Stimulated activated CD4-positive, alpha-beta T cell treated with anti-CD3 and anti-CD28 coated beads, Interleukin-15, amount 100 ng/mL, for 48 hours (primary cell): ENCODE measurements at places on chromosomes 7 and 10.

GRCh38 chr7:151648429-151648828 lies 128.7 kb upstream of the RHEB start:
- DNase-seq = no peak

DNA sequence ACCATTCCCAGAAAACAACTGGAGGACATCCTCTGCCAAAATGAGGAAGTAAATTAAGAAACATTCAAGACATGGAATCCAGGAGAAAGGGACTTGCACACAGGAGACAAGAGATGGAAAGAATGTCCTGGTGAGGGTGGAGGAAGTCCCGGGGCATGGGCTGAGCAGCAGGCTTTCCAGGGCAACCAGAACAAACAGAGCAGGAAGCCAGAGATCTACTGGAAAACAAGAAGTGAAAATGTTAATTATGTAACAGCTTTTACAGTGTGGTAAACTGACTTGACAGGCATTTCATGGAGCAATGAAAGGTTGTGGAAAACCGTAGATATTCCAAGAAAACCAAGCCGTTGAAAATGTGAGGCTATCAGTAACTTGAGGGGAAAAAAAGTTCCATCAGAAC lies 55.2 kb upstream of the ZNF746 start:
- DNase-seq = no peak

DNA sequence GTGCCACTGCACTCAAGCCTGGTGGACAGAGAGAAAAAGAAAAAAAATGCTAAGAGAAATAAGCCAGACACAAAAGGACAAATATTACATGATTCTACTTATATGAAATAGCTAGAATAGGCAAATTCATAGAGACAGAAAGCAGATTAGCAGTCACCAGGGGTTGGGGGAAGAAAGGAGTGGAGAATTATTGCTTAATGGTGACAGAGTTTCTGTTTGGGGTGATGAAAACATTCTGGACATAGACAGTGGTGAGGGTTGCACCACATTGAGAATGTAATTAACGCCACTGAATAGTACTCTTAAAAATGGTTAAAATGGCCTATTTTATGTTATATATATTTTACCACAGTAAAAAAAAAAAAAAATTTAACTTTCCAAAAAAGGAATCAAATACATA lies 6.4 kb upstream of the NT5C2 start:
- no peak for DNase-seq

DNA sequence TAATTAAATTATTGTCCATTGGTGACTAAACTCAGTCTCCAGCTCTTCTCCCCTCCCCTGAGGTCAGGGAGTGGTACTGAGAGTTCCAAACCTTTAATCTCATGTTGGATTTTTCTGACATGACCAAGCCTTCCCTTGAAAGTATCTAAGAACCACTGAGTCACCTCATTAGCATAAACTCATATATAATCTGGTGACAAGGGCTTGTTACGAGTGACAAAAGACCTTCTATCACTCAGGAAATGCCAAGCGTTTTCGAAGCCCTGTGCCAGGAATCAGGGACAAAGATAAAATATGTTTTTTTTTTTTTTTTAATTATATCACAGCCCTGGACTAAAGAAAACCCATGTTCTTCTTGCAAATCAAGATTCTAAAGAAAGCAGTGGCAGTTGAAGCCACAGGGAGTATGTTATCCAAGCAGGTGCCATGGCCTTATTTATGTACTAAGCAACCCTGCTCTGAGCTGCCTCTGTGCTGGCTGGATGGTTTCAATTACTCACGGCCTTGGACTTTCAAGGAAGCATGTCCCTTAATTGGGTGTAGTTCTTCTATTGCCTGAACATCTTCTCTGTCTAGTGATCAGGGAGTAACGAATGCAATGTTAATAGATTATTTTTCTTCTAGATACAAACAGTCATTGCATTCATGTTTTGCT lies 169.0 kb upstream of the PRKCQ start:
- no peak for DNase-seq

DNA sequence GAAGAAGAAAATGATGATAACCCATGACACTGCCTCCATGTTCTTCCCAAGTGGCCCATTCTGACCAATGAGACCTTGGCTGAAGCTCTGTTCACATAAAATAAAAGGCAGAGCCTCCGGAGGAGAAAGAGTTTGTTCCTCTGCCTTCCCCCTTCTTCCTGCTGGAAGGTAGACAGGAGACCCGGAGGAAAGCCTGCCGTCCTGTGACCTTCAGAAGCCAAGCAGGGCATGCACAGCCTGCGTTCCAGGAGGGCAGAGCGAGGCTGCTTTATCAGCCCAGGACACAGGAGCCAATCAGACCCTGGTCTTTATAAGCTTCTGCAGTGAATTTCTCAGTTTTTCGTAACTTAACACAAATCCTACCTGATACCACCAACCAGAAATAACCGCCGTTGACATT lies 8.6 kb upstream of the GRID1 start:
- no peak for DNase-seq

DNA sequence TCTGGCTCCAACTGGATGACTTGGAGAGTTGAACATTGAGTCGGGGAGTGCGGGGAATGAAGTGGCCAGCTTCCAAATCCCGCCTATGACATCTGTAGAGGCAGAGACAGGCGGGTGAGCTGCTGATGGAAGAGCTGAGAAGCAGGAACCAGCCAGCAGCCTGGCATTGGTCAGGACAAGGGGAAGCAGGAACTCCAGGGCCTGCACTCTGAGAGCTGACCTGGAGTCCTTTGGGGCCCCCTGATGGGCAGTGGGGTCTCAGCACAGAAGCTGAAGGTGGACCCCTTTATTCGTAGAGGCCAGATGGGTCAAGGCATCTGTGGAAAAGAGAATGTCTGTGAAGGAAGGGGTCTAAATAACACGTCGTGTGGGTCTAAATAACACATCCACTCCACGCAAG lies 57.0 kb downstream of the SEC61G start:
- DNase-seq = no peak

DNA sequence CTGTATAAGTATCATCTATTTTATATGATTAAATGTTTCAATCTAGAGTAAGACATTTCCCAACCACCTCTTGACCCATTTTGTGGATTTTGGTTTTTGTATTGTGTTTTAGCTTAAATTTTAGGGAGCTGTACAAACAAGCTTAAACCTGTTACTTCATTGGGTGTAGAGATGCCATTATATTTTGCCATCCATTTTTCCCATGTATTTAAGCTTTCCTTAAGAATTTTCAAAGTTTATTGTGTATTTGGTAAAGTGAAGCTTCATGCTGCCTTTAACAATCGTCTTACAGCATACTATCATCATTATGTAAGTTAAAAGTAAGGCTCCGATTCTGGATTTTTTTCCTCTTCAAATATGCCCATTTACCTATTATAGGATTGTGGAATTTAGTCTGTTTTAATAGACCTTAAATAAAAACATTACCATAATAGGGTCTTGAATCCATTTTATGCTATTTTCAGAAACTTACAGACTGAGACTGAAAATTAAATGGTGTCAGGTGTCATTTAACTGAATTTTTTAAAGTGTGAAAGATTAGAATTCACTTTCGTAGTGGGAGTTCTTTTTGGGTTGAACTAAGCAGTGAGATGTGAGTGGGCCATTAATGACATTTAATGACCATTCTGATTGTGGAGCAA lies 2.2 kb downstream of the KMT2E start:
- DNase-seq = no peak

GRCh38 chr10:97016728-97017473 lies 168.9 kb downstream of the SLIT1 start:
- peak; percentile 8 for DNase-seq

GRCh38 chr7:155183655-155184054 lies 113.5 kb downstream of the HTR5A start:
- DNase-seq = no peak

- DNase-seq = no peak
Measured at GRCh38 chr7:499853-500485, 19.7 kb downstream of the PDGFA start.

DNA sequence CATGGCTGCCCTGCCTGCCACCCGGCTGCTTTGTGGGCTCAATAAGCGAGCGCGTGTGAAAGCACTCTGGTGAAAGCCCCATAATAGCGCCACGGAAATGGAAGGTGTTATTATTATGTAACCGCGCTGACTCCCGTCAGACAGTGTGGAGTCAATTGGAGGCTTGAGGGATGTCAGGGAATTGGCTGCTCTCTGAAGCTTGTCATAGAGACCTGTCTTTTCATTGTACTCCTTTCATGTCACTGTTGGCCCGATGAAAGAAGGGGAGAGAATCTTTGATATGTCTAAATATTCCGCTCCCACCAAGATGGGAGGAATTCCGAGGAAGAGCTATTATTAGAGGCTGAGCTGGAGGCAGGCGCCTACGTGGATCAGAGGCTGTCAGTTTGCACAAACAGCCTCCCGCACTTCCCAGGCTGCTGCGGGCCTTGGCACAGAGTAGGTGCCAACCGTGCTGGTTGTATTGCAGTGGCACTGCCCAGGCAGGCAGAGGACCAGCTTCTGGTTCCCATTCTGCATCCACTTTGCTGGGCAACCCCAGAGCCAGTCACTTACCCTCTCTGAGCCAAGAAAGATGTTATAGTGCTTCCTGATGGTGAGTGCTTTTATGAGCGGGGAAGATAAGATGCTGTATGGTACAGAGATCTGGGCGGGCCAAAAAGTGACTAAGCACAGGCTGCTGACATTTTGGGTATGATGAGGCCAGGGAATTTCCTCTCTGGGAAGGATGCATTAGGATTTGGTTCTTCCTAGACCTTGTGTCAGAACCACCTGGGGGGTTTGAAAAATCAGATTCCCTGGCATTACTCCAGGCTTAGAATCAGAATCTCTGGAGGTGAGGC lies 151.4 kb downstream of the RPS24 start:
- DNase-seq = no peak

DNA sequence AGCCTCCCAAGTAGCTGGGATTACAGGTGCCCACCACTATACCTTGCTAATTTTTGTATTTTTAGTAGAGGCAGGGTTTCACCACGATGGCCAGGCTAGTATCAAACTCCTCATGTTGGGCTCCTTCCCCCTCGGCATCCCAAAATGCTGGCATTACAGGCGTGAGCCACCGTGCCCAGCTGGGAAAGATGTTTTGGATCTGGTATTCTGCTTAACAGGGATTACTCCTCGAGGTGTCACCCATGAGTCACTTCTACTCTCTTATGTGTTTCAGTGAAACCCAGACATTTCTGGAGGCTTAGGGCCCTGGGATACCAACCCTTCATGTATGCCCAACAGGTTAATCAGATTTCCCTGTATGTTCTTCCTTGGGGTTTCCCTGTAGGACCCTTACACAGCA lies 11.8 kb upstream of the OPN4 start:
- DNase-seq = no peak

- DNase-seq = peak; percentile 70
Measured at GRCh38 chr10:92848441-92849233, at the start of gene EXOC6. Gene EXOC6 (plus strand): TSS chr10:92848520. CDS start chr10:92848534, 14 bp downstream.

DNA sequence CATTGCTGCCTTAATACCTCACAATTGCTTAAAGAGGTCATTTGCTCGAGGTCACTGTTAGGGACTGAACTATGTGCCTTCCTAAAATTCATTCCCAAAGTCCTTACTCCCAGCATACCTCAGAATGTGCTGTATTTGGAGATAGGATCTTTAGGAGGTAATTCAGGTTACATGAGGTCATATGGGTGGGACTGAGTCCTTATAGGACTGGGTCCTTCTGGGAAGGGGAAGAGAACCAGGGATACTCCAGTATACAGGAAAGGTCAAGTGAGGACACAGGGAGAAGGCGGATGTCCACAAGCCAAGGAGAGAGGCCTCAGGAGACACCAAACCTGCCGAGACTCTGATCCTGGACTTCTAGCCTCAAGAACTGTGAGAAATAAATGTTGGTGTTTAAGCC lies 253.3 kb downstream of the PRPF18 start:
- no peak for DNase-seq

GRCh38 chr7:51311166-51311565 lies 5.4 kb downstream of the COBL start:
- no peak for DNase-seq

GRCh38 chr10:77289027-77289501 lies 348.5 kb downstream of the KCNMA1 start:
- DNase-seq = no peak

GRCh38 chr10:76352300-76352699 lies 920.9 kb downstream of the LRMDA start:
- no peak for DNase-seq

DNA sequence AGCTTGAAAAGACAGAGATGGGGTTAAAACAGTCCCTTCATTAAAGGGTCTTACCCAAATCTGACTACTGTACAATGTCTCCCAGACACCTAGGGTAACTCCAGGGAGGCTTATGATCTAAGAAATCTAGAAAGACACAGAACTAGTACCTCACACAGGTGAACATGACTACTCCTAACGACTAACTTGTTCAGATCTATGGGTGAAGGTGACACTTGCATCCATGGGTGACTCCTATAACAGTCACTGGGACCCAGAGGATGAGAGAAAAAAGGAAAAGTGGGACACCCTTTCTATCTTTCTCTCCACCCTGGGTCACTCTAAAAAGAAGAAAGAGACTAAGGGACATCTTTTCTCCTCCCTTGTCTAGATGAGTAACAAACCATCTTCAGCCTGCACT lies 19.2 kb downstream of the AKR1C8 start:
- DNase-seq = no peak

- no peak for DNase-seq
Measured at GRCh38 chr10:61316676-61317265, 136.4 kb downstream of the TMEM26 start.

- DNase-seq = no peak
Measured at GRCh38 chr10:3835770-3836169, 50.8 kb upstream of the KLF6 start.

DNA sequence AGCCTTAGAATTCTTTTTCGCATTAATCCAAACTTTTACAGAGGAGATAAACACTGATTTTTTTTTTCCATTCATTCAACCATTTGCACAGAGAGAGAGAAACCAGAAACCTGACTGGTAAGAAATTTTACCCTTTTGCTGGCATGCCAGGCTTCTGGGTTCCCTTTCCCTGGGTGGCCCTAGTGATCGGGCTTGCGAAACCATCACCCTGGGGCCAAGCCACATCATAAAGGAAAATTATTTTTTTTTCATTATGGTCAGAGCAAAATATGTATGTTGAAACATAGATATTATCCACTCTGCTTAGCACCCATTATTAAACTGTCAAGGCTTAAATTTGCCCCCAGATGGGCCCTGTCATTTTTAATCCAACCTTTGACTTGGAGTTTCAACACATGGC lies 55.4 kb upstream of the INHBA start:
- no peak for DNase-seq

DNA sequence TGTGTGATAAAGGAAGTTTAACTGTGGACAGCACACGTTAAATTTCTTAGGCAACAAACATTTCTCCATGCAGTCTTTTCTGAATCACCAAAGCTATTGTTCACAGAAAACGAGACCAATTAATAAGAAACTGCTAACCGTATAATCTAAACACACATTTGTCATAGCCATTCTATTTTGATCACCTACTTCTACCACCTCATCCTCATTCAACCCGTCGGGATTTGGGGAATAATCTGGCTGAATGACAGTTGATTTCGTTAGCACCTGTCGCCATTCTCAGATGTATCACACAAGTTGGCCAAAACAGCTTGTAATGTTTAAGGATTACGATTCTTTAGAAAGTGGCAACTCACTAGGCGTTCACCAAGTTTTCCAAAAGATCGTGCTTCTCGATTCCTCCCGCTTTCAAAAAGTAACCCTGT lies 1.2 kb downstream of the EZH2 start:
- no peak for DNase-seq
